ENCODE measurements at places on chromosomes 2 and 18.

- DNase-seq, result no peak
Observed at GRCh38 chr2:154229966-154230365, 358.2 kb downstream of the GALNT13 start.

- DNase-seq, result peak; percentile 77
Observed at GRCh38 chr2:29014811-29015421, 33.8 kb downstream of the TOGARAM2 start.

DNA sequence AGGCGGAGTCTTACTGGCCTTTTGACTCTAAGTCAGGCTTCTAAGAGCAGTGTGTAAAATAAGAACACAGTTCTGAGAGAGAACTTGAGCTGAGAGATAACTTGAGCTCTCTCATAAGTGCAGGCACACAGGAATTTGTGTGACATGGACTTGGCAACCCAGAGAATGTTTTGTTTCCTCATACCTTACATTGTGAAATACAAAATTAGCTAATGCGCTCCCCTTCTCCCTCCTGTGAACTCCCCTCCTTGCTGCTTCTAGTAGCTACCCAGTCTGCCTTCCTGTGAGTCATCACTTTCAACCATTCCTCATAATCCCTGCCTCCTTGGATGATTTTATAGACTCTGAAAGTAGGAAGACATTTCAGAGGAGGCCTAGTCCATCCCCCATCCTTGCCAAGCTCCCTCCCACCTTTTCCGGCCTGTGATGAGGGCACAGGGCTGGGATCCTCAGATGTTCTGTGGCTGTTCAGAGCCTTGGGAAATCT is 22.6 kb downstream of the FER1L5 start:
- no peak for DNase-seq

GRCh38 chr2:169771612-169772011 is 27.1 kb upstream of the SSB start:
- DNase-seq, result no peak

All from activated gamma-delta T cell treated with Interleukin-2 at 50 U/mL for 16 hours (primary cell).